ENCODE measurements at places on chromosomes 7 and 10.

DNA sequence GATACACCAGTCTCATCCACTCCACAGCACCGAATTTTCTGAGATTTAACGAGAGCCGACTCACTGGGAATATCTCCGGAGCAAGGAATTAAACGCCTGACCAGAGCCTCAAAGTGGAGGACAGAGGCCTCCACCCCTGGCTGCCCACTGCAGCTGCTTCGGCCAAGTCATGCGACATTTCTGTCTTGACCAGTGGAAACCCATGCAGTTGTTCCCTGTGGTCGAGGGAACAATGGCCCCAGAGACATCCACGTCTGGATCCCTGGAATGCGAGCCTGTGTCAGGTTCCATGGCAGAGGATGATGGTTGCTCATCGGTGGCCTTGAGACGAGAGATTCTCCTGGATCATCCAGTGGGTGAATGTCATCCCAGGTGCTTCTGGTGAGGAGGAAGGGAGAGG is 65.7 kb upstream of the INSIG1 start:
- no peak for DNase-seq

GRCh38 chr7:48088559-48089045 is 463 bp upstream of the UPP1 start:
- DNase-seq: peak; percentile 58

DNA sequence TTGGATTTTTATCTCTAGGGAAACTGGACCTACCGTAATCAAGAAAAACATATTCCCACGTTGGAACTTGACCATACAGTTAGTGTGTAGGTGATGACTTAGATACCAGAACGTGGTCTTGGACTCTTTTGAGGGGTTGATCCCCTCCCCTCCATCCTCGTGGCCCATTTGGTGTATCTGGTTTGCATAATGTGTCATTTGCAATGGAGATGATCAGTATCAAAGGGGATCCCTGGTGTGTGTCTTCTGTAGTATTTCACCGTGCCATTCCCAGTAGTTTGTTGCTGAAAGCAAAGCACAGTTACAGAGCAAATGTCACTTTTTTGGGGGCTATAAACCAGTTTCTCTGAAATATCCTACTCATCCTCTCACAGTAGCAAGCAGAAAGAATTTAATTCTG is 217.7 kb downstream of the TCF7L2 start:
- DNase-seq: no peak

DNA sequence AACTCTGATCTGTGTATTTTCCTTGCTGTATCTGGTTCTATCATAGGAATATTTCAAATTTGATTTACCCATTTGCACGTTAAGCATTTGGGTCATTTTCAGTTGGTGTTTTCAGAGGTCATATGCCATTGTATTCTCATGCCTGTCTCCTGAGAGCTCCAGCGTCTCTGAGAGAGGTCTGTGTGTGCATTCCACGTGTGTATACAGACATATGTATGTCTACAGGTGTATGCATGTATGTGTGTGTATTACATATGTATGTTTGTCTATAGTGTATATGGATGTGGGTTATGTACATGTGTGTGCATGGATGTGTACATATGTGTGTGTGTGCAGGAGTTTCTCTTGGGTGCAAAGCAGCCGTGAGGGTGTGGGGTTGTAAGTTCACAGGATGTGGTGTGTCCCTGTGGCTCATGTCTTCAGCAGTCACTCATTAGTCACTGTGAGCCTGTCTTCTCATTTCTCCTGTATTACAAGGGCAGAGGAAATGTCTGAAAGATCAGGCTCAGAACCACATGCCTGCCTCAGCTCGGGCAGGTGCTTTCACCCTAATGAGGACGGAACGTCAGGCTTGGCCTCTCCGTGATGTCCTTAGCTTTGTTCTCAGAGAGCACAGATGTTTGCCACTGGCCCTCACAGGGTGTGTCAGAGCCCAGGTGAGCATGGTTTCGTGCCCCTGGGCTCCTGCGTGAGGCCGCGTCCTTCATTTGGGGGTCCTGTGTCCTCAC is 101.6 kb downstream of the NKX6-2 start:
- DNase-seq: no peak
